ENCODE measurements at places on chromosomes 6 and 20.

DNA sequence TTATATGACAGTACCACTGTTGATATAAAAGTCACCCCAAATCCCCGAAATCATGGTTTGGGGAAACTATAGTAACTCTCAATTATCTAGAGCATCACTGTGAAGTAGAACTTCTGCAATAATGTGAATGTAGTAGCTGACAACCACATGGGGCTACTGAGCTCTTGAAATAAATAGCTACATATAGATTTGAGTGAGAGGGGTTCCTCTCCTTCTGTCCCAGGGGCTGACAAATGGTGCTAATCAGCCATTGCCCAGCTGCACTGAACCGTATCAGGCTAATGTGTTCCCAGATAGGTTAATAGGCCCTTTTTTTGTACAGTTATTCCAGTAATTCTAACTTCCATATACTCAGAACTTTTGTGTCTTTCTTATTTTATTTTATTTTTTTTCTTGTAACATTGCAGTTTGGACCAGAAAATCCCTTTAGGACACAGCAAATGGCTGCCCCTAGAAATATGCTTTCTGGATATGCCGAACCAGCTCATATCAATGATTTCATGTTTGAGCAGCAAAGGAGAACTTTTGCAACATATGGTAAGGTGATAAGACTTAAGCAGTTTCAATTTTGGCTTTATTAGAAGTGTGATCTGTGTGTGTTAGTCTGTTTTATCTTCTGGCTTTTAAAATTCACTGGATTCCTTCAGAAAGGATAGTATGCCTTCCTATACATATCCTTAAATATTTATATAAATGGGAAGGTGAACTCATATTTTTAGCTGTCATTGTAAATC is 21.1 kb downstream of the CDC40 start:
- no peak for DNase-seq

DNA sequence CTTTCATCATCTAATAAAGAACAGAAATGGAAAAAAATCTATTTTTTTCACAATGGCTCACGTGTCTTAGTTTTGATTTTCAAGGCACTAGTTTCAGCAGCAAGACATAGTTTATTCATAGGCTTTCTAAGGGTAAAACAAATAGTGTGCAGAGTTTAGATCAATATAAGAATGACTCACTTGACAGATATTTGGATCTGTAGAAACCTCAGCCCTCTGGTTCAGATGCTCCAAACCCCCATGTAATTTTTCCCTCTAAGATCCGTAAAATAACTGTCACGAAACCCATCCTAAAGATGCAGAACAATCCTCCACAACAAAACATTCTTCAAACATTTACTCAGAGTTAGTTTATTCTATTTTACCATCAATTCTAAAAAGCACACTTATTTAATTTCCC is 43.4 kb downstream of the IYD start:
- DNase-seq: no peak

DNA sequence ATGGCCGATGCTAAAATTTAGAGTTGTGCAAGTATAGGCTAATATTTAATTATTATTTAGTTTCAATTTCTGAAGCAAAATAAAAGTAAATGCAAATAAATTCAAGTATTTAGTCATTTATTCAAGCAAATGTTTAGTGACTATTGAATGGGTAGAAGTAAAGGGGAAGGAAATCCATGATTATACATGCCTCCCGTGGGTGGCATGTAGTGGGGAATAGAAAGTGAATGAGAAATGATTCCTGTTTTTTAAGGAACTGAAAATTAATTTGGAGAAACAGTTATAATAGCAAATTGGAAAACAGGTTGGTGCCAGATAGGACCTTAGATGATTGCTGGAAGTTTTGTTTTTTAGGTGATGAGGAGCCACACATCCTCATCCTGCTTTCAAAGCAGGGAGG is 35.4 kb downstream of the FAM229B start:
- DNase-seq: no peak

GRCh38 chr6:127297502-127298070 is 30.9 kb downstream of the RNF146 start:
- DNase-seq: no peak

DNA sequence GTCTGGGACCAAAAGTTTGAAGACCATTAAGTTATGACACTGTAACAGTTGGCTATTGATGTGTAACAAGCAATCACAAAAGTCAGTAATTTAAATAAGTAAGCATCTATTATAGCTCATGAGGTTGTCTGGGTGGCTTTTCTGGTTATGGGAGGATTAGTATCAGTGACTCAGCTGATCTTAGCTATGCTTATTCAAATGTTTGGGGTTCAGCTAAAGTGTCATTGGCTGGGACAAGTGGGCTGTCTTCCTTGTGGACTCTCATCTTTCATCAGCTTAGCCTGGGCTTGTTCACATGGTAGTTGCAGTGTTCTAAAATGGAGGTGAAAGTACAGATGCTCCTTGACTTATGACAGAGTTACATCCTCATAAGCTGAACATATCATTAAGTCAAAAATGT is 74.6 kb upstream of the LAMP5 start:
- no peak for DNase-seq

DNA sequence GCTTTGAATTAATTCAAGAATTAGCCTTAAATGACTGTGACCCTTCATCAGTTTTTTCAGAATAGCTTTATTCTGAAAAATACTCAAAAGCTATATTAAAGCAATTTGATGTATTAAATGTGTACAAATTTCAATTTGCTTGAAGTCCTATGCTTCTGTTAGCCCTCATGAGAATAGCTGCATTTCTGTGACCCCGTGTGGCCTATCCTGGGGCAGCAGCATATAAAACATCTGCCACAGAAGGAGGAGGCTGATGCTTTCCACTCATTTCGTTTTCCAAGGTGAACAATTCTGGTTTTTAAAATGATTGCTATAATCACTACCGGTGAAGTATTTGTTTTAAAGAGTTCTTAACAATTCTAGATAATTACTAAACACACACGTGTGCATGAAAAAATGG is 360.3 kb downstream of the BTBD9 start:
- no peak for DNase-seq

- no peak for DNase-seq
These were observed 16.4 kb upstream of the BMP7 start for GRCh38 chr20:57282670-57283361.

DNA sequence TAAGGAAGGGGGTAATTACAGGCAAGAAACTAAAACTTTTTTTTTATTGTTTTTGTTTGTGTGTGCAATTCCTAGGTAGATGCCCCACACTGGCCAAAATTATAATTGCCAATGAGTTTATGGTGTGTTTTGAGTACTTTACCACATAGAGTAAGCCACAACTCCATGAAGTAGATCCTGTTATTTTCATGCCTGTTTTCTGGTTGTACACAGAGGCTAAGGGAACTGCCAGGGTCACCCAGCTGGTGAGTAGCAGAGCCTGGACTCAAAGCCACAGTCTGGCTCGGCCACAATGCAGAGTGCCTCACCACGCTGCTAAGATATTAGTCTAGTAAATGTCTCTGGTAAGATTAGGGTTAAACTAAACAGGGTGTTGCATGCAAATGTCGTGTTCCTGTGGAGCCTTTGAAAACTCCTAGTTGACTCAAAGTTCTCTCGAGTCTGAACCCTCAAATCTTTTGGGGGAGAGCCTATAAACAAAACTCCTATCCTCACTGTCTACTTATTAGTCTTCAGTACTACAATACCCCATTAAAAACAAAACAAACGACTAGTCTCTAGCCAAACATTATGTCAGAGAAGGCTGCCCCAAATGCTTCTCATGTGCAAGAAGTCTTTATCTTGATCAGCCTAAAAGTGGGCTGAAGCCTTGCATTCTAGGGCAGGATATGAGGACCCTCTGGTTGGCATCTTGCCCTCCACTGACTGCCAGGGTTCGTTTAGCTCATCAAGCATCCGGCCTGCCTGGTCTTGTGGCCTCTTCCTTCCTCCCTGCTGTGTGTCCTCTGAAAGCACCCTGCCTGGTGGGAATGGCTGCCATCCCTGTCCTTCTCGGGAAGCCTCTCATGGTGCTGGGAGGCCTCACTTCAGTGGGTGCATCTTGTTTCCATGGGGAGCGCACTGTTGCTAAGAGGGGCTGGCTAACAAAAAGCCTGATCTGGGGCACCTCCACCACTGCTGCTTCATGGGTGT is 4.2 kb downstream of the DUSP22 start:
- no peak for DNase-seq

DNA sequence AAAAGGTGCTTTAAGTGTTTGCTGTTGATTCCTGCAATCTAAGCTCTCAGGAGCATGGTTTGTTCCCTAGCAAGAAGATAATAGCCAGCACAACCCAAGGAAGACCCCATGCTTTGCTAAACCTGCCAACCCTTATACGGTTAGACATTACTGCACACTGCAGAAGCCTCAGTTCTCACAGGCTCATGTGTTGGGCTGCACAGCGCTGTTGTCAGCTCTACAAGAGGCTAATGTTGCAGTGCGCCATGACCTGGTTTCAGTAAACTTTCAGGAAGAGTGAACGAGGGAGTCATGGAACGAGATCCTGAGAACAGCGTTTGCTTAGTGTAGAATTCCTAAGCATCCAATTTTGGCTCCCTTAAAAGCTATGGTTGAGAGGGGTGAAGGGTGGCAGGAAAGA is 218.5 kb downstream of the ARHGAP18 start:
- no peak for DNase-seq

DNA sequence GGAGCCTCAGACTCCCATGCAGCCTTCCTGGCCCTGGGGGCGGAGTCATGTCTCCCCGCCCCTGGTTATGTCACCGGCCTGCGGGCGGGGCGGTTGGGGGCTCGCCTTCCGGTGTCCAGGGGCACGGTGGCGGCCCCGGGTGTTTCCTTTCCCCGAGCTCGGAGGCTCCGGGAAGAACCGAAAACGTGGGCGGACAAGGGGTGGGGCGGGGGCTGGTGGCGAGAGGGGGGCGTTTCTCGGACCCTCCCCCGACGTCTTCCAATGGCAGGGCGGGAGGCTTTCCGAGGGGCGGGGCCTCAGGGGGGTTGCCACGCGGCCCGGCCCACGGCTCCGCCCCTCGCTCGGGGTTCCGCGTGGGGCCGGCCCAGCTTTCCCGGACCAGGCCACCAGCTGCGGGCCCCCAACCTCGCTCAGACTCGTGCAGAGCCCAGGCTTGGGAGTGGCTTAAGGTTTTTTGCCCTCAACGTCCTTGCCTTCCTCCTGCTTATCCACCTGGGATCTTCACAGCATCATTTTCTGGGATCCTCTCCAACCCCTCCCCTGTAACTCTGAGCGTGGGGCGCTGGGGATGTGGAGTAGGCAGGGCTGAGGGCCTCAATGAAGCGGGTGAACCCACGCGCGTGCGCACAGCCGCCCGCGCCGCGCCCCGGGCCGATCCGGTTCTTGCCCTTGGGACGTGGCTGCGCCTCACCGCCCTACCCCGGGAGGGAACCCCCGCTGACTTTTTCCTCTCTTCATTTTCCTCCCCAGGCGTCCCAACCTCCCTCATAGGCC is 2.1 kb upstream of the NRN1 start:
- DNase-seq: peak; percentile 32

GRCh38 chr6:170316071-170316470 is 9.5 kb downstream of the FAM120B start:
- DNase-seq: no peak

DNA sequence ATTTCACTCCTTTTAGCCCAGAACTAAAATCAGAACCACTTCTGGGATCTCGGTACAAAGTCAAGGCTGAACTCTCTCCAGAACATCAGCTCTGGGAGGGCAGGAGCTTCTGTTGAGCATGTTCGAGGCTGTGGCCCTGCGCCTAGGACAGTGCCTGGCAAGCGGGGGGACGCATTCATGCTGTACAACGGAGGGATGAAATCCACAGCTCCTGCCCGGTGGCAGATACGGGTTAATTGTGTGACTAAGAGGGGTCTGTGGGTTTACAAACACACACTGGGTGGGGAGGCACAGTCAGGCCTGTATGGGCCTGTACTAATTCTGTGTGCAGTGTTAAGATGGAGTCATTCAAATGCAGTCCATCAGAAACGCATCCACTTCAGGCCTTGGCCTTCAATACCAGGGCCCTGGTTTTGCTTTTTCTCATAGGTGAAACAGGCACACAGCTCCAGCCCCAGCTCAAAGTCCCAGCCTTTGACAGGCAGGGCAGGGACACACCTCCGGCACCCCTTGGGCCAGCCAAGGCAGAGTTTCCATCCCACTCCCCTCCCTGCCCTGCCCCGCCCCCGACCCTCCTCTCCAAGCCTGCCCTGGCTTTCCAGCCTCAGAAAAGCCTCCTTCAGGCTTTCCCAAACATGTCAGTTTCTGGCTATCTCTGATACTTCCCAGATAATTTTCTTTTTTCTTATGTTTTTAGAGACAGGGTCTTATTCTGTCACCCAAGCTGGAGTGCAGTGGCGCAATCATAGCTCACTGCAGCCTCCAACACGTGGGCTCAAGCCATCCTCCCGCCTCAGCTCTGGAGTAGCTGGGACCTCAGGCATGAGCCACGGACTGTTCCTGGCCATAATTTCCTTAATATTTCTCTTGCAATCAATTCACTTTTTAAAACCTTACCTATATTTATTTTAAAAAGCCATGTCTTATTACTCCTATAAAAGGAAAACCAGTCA is 109.8 kb downstream of the SULF2 start:
- no peak for DNase-seq

DNA sequence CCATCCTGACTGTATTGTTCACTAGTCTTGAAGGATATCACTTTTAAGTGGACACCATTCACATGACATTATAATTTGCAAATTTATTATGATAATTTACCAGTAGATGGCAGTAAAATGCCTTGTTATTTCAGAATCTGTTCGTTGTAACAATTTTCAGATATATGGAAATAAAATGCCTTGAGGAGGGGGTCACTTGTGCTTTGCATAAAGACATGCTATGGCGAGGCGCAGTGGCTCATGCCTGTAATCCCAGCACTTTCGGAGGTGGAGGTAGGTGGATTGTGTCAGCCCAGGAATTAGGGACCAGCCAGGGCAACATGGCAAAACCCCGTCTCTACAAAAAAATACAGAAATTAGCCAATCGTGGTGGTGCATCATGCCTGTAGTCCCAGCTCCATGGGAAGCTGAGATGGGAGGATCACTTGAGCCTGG is 9.0 kb upstream of the NCOA6 start:
- peak; percentile 18 for DNase-seq

GRCh38 chr6:168164462-168165061 is 85.5 kb upstream of the FRMD1 start:
- no peak for DNase-seq

DNA sequence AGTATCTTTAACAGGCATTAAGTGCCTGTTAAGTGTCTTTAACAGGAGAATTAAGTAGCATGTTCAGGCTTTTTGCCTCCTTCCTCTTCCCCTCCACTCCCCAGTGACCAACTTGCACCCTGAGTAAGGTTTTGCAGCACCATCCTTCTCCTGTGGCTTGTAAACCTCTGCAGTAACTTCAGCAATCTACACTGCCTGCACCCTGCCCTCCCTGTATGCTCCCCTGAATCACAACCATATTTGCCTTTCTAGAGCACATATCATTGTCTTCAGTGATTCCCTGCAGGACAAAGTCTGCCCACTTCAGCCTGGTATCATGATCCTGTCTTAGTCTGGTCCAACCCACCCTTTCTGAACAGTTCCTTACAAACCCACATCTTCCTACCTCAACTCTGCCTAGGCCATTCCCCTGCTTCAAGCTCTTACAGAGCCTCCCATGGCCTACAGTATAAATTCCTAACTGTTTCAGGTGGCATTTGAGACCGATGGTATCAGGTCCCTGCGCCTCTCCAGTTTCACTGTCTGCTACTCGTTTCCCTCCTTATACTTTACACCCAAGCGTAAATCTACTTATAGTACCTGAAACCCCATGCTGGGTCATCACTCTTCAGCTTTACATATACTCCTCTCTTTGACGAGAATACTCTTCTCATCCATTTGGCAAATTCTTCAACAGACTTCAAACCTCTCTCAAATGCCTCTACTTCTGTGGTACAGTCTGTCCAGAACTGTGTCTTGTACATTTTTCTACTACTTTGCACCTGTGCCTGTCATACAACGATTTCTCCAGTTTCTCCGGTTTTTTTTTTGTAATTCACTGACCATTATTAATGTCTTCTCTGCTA is 69.8 kb downstream of the ZHX3 start:
- no peak for DNase-seq

- no peak for DNase-seq
These were observed 2.8 kb downstream of the UST start for GRCh38 chr6:148749674-148750073.

All from SK-N-MC (cell line).